ENCODE measurements at places on chromosomes 12 and 14. TPM values are rescaled to one million over a fixed set of nuclear protein-coding genes. Genes with fewer than 3 reads are reported as not detected.
A peak's percentile ranks its signal among the peaks of the same experiment; 100 is the strongest.

DNA sequence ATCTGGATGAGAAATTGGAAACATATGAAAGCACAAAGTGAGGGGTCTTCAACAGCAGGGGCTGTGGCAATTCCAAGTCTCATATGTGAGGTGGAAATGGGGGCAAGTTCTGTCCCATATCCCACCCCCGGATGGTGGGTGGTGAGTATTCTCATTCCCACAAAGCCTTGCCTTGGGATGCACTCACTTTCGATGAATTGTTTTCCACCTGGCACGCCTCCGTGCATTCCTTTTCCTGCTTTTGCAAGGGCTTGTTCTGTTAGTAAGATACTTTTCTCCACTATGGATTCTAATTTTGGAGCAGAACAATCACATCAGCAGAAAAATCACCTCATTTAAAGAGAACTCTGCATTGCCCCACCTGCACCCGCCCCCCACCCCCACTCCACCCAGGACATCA, 3.1 kb downstream of the LACRT start:
- H3K27me3 ChIP-seq, result peaks cover 35% of the 10 kb centered on the region
- DNase-seq, result no peak
- H3K36me3 ChIP-seq, result no peaks in the 10 kb centered on the region
- H3K27ac ChIP-seq, result no peak overlapping the region

DNA sequence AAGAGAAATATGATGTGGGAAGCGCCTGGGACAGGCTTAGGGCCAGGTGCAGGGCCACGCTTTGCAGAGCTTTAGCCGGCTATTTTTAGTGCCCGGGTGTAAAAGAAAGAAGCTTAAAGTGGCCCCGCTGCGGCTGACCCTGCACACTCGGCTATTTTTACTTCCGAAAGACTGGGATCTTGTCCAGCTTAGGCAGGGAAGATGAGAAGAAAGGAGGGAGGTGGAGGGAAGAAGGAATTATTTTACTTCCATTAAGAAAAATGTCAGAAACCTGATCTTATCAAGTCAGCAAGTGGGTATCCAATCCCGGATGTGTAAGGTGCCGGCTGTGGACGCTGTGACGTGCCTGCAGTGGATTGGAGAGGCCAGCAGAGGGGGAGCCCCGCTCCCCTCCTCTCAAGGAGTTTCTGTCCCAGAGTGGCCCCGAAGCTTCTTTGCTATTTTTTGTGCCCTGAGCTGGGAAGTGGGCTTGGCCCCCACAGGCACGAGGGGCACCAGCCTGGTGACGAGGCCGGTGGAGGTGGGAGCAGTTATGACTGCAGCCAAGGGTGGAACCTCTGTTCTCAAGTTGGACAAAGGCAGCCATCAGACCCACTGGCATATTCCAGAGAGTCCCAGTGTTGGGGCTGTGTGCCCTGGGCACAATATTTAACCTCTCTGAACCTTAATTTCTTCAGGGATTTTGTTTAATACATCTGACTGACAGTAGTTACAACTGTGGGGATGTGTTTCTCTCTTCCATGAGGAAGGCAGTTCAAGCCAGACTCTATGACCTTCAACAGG, 97.7 kb downstream of the ESRRB start:
- peak overlapping the region; percentile 14 for H3K4me3 ChIP-seq
- H3K27me3 ChIP-seq, result no peaks in the 10 kb centered on the region
- H3K36me3 ChIP-seq, result no peaks in the 10 kb centered on the region
- DNase-seq, result peak; percentile 55

DNA sequence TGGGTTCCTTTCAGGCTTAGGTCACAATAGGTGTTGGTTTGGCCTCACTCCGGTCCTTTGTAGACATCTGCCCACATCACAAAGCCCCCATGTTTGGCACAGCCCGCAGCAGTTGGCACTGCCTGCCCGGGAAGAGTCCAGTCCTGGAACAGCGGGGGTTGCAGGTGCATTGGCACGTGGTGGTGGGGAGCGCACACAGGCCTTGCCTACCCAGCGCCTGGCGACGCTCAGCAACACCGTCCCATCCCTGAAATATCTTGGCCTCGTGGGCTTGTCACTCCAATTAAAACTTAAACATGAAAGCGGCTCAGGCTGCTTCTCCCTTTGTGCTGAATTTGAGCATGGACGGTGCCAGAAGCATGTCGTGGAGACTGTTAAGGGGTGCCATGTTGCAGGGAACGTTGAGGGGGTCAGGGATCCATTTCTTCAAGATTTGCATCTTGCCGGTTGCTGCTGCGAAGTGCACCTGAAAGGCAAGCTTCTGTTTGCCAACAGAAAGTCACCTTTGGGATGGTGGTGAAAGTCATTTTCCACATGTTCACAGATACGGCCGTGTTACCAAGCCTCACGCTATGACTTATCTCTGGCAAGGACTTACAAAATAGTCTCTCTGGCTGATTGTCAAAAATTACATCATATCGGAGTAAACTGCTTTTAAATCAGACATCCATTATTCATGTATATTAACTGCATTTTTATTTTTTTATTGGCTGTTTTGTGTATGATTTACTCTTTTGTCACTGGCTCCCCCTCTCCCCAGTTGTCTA, 91.5 kb downstream of the FBXW8 start:
- H3K4me1 ChIP-seq, result peaks cover 5% of the 10 kb centered on the region
- DNase-seq, result no peak
- H3K27me3 ChIP-seq, result no peaks in the 10 kb centered on the region
- H3K4me3 ChIP-seq, result no peak overlapping the region

- no peak overlapping the region for H3K27ac ChIP-seq
- H3K4me3 ChIP-seq, result no peak overlapping the region
- H3K27me3 ChIP-seq, result no peaks in the 10 kb centered on the region
- H3K36me3 ChIP-seq, result no peaks in the 10 kb centered on the region
Observed at GRCh38 chr12:76692846-76693245, 71.1 kb upstream of the ZDHHC17 start.

DNA sequence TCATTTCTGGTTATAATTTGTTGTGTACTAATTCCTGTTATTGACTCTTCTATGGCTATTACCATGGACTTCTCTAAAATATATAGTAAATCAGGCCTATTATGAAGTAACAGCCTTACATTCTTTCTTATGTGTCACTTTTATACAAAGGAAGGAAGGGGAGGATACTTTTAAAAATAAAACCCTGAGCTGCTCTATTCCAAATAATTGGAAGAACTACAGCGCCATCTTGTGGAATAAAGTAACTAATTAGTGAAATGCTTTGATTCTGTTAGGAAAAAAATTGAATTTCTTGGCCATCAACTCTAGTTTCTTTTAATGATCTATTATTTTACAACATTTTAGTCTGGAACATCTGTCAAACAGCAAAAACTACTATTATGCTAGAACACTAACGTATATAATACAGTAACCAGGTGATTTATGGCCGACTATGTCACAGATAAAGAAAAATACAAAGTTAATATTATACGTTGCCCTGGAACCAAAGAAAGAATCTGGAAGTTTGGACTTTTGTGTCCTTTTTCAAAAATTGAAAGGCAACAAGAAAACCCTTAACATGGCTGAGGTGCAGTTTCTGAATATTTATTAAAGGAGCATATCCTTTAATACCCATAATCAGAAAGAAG, 55.0 kb upstream of the NELL2 start:
- H3K4me3 ChIP-seq, result no peak overlapping the region
- H3K4me1 ChIP-seq, result no peaks in the 10 kb centered on the region
- H3K27ac ChIP-seq, result no peak overlapping the region
- no peaks in the 10 kb centered on the region for H3K36me3 ChIP-seq
- no peaks in the 10 kb centered on the region for H3K27me3 ChIP-seq

- peaks cover 95% of the 10 kb centered on the region for H3K36me3 ChIP-seq
- peaks cover 8% of the 10 kb centered on the region for H3K4me1 ChIP-seq
- no peak overlapping the region for H3K27ac ChIP-seq
- no peaks in the 10 kb centered on the region for H3K27me3 ChIP-seq
Observed at GRCh38 chr14:75016815-75017214, 14.1 kb downstream of the EIF2B2 start.

DNA sequence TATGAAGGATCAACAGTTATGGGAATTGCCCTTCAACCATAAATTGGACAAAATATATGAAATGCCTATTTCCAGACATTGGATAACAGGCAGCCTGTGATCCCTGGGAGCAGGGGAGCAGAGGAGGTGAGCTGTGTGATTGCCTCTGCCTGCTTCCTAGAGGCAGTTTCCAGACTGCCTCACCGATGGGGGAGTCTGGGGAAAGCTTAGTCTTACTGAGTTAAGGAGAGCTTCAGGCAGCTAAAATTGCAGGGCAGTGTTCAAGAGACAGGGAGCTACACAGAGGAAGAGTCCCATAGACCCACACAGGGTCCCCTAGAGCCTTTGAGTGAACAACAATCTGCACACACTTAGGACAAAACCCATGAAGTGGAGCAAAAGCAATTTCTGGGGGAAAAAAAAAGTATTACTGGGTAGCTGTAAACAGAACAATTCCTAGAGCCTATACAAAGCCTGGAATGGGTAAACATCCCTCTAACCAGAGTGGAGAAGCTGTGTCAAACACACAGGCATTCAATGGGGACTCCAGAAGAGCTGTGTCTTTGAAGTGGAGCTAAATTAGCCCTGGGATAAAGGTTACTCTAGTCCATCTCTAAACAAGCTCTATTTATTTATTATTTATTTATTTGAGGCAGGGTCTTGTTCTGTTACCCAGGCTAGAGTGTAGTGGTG, 48.3 kb upstream of the ACTN1 start:
- H3K4me1 ChIP-seq, result no peaks in the 10 kb centered on the region
- no peak overlapping the region for H3K4me3 ChIP-seq
- H3K27ac ChIP-seq, result no peak overlapping the region
- no peak for DNase-seq
- no peaks in the 10 kb centered on the region for H3K27me3 ChIP-seq
- H3K36me3 ChIP-seq, result no peaks in the 10 kb centered on the region

DNA sequence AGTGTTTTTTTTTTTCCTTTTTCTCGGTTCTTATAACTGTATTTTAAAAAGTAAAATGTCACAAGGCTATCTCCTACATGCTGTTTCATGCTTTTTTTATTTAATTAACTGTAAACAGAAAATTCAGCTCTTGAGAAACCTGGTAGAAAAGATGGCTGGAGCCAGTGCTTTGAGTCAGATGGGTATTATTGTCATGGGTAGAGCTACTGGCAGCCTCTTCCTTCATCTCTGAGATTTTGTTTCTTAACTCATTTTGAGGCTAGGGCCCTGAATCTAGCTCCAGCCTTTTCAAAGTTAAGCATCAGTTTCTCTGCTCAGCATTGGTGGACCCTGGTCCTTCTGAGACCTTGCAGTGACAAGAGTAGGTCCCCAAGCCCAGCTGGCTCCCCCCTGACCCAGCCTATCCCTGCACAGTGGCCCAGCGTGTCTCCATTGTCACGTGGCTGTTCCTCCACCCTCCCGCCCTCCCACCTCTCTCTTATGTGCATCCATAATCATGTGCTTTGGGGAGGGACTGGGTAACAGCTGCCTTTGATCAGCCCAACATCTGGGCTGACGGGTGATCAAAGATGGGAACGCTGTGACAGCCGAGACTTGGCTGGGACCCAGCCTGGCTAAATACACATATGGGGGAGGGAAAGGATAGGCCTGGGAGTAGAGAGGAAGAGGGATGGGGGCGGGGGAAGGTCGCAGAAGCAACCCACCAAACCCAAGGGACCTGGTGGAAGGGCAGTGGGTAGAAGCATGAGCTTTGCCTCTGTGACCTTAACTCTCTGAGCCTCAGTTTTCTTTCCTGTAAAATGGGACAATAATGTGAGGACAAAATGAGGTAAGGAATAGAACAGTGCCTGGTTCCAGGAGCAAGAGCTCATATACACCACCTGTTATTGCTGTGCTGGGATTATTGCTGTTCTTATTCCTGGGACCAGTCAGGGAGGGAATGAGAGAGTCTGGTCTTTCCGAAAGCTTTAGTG, 24.4 kb upstream of the RBM19 start:
- peaks cover 46% of the 10 kb centered on the region for H3K27me3 ChIP-seq
- no peaks in the 10 kb centered on the region for H3K36me3 ChIP-seq
- H3K27ac ChIP-seq, result no peak overlapping the region
- no peak for DNase-seq

DNA sequence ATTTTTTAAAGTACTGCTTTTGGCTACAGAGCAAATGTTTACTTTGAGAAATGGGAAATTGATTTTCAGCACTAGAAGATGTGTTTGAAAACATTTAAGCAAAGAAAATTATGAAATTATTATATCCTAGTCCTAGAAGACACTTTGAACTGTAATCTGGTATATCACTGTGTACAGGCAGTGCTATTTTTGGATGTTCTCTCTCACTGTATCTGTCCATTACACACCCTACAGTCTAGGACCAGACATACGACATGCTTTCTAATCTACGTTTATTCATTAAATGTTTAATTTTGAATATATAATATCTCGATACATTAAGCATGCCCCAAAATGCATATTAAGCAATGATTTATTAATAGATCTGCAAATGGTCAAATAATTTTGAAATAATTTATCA, 82.5 kb downstream of the ST8SIA1 start:
- H3K27me3 ChIP-seq, result no peaks in the 10 kb centered on the region
- H3K4me1 ChIP-seq, result no peaks in the 10 kb centered on the region
- H3K36me3 ChIP-seq, result no peaks in the 10 kb centered on the region
- H3K27ac ChIP-seq, result no peak overlapping the region

The WSB2 gene
- 98.6 TPM for total RNA-seq

The BCL11B gene
- total RNA-seq, result 0.05 TPM

The CD163L1 gene
- 2.2 TPM for total RNA-seq

The NGDN gene
- 15.8 TPM for total RNA-seq

The KRT83 gene
- total RNA-seq, result not detected

The CDC42BPB gene
- total RNA-seq, result 68.9 TPM

All from heart right ventricle (tissue), 16 donors.